ENCODE measurements at places on chromosomes 7 and 10. TPM values are rescaled to one million over a fixed set of nuclear protein-coding genes. Genes with fewer than 3 reads are reported as not detected.

GATA3 gene
- total RNA-seq: 106 TPM

WDR86 gene
- total RNA-seq: 69.8 TPM

KIAA1217 gene
- 28.5 TPM for total RNA-seq

- H3K27me3 ChIP-seq: no peaks in the 10 kb centered on the region
- no peaks in the 10 kb centered on the region for H3K4me1 ChIP-seq
- no peak for DNase-seq
These were observed 507 bp downstream of the SAR1A start for GRCh38 chr10:70169649-70170364.

DNA sequence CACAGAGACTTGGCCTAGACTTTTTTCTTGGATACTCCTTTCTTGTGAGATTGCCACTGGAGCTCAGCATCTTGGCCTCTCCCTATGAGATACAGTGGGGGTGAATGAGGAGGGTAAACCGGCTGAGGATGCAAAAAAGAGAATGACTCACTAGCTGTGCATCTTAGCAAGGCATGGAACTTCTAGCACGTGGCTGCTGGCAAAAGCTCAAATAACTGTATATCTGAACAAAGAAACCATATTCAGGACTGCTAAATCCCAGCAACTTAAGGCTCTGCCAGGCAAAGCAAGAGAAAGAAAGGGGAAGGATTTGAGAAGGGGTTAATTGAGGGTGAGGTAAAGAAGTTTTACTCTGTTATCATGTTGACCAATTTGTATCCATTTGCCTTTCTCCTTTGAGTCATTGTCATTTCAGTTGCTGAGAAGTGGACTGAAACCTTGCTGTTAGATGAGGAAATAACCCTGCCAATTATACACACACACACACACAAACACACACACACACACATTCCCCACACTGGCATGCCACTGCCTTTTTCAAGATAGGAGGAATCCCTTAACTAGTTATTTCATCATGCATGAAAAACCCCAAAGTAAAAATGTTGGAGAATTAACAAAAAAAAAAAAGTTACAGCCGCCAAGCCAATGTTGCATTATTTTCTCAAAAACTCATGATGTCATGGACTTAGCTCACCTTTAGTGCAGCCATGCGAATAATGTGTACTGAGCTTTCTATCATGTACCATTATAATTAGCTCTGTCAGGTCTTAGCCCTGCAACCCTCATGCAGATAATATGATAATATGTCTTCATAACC, 997.3 kb downstream of the LRMDA start:
- no peak for DNase-seq
- H3K36me3 ChIP-seq: no peaks in the 10 kb centered on the region
- H3K4me1 ChIP-seq: peaks cover 22% of the 10 kb centered on the region
- H3K4me3 ChIP-seq: no peak overlapping the region
